ENCODE measurements at places on chromosomes 2 and 18. TPM values are rescaled to one million over a fixed set of nuclear protein-coding genes. Genes with fewer than 3 reads are reported as not detected.

The SP140 gene
- 0.96 TPM for polyA plus RNA-seq

The TUBB8B gene
- polyA plus RNA-seq = 0.39 TPM

The CELF4 gene
- polyA plus RNA-seq = 1.6 TPM

The FAM124B gene
- 2.1 TPM for polyA plus RNA-seq

The GREB1L gene
- 6.7 TPM for polyA plus RNA-seq

The PDE1A gene
- polyA plus RNA-seq = 16.0 TPM

The PROC gene
- polyA plus RNA-seq = 0.50 TPM

The DIPK1C gene
- polyA plus RNA-seq = 0.53 TPM

The UGT1A3 gene
- polyA plus RNA-seq = not detected

The KIAA2012 gene
- 0.38 TPM for polyA plus RNA-seq

The CNOT9 gene
- polyA plus RNA-seq = 62.8 TPM

The GCKR gene
- polyA plus RNA-seq = 0.16 TPM

The IL36B gene
- polyA plus RNA-seq = not detected

DNA sequence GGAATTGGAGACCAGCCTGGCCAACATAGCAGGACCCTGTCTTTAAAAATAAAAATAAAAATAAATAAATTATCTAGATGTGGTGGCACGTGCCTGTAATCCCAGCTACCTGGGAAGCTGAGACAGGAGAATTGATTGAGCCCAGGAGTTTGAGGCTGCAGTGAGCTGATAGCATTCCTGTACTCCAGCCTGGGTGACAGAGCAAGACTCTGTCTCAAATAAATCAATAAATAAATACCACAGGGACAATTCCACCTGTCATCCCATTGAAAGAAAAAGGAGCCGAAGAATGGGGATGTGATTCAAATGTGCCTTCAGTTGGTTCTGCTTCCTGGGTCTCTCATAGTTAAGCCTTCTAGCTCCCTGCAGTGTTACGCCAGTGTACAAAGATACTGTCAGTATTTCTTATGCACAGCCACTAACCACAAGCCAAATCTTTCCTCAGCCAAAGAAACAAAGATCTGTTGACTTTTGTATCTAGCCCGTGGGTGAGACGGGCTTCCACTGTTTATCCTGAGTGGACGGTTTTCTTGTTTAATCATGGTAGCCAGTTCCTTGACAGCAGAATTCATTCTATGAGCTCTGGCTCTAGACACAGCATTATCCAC is 12.6 kb downstream of the LGALSL start:
- DNase-seq = no peak

DNA sequence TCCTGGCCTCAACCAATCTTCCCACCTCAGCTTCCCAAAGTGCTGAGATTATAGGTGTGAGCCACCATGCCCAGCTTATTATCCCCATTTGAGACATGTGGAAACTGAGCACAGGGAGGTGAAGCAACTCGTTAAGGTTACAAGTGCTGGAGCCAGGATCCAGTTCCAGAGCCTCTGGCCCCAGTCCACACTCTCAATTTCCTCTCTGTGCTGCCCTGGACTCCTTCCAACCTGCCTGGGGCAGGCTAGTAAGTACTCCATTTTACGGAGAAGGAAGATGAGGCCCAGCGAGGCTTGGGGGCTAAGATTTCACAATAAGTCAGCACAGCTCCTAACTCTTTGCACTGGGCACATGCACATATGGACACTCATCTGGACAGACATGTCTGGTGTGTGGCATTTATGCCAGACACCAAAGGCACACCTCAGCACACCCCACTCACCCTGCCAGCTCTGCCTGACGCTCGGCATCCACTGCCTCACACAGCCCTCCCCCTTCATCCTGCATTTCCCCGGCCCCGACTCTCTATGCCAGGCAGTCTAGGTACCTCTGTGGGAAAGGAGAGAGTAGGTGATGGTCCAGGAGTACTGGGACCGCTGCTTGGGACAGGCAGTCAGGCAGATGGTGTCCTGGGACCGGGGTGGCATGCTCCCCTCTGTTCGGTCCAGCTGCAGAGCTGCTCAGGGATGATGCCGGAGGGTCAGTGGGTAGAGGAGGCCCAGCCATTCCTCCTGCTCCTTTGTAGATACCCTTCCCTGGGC is 20.5 kb downstream of the CFAP65 start:
- DNase-seq = no peak

GRCh38 chr18:49227441-49228165 is 232.8 kb downstream of the DYM start:
- DNase-seq = no peak

GRCh38 chr2:161273038-161273760 is 35.0 kb upstream of the PSMD14 start:
- DNase-seq = no peak

DNA sequence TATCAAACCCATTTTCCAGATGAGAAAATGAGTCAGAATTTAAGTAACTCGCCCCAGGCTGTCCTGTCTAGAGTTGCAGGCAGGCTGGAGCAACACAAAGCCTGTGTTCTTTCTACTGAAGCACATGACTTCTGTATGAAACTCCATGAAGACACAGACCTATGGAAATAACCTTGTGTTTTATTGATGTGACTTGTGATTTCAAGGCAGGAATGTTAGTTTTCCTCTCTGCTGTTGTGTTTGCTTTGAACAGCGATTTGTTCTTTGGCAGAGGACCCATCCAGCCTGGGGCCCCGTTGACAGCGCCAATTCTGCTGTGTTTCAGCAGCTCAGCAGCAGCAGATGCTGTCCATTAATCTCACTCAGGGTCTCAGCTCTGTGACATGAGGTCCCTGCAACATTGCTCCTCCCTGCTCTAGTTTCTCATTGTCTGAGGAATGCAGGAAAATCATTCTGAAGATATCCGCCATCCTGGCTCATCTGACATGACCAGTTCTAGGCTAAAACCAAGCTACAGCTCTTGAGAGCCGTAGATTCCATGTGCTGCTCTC is 344.3 kb upstream of the RAB12 start:
- DNase-seq = peak; percentile 62

DNA sequence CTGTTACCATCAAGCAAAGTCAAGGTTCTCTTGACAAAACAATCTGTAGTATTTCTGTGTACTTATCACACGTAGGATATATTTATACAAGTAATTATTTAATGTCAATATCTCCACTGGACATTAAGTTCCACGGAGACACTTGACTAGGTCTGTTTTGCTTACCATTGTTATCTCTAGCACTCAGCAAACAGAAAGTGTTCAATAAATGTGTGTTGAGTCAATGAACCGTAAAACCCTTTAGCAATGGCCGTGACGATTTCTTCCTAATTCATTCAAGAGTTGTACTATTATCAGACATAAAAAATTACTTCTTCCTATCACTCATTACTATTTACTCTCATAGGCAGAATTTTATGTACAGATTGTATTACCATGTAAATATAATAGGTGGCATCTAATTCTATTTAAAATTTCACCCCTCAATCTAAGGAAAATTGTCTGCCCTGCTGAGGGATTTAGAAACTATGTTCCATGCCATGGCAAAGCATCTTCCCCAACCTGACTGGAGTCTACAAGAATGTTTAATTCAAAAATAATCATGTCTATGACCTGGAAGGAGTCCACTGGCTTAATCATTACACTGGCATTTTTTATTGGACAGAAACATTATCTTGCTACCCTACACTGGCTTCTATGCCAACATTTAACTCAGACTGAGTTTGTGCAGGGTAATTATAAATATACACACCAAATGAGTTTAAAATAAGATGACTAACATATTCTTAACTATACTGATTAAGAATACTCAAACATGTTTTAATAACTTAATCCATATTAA is 301.9 kb downstream of the ZEB2 start:
- DNase-seq = no peak

GRCh38 chr2:28342081-28342967 is 50.3 kb upstream of the FOSL2 start:
- DNase-seq = no peak

- no peak for DNase-seq
Observed at GRCh38 chr2:53727921-53728320, 39.7 kb upstream of the CHAC2 start.

DNA sequence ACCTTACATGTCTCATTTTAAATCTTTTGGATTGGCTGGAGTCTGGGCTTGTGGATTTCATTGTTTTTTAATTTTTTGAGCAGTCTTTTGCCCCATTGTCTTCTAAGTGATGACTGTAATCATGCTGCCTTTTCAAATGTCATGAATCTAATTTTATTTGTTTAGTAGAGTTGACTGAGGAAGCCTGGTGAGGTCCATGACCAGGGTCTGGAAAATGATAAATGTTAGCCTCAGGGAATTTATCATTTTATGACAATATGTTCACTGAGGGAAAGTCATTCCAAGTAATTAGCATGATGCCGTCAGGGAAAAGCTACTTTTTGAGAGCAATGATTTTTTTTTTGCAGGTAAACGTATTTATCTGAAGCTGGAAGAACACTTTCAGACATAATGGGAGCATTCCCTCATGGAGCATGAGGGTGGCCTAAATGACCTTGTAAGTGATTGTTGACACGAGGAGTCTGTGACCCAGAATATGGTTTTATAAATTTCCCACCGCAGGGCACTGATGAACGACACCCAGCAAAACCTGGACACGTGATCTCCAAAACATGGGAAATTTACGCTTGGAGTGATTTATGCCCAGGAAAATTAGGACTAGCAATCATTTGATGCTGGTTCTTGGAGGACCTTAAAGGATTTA is 155.3 kb upstream of the NABP1 start:
- DNase-seq = no peak

DNA sequence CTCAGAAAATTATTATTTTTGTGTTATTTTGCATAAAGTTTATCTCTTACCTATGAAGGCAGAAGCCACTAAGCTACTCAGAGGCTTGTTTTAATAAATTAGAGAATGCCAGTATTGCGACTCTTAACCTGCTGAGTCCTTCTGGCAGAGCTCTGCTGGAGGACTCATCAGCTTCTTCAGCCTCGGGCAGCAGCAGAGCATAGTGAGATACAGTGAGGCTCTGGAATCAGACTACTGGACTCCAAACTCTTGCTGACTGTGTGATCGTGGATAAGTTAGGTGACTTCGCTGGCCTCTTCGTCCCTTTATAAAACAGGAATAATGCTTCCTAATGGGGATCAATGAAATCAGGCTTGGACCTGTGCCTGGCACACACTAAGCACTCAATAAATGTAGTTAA is 1.7 kb downstream of the PTRHD1 start:
- DNase-seq = no peak

DNA sequence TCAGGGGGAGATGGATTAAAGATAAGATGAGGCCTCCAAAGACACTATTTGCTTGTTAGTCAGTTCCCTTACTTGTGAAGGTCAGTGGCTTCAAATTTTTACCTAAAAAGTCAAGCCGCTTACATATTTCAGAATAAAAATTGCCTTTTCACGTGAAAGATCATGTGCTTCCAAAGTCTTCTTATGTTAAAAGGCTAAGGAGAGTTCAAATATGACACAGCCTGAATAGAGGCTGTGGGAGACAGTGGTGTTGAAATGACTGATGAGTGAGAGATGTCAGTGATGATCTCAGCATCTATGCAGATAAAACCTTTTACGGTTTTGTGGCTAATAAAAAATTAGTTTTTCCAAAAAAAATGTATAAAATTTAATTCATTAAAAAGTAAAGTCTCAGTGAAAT is 40.5 kb downstream of the UPP2 start:
- DNase-seq = no peak

- no peak for DNase-seq
Observed at GRCh38 chr18:75047240-75047961, 161.5 kb downstream of the PTGR3 start.

GRCh38 chr2:37737507-37737906 is 66.1 kb upstream of the CDC42EP3 start:
- DNase-seq = no peak

GRCh38 chr2:176967911-176968450 is 244.6 kb upstream of the HNRNPA3 start:
- no peak for DNase-seq

- no peak for DNase-seq
Observed at GRCh38 chr2:176583607-176584006, 314.4 kb downstream of the MTX2 start.

DNA sequence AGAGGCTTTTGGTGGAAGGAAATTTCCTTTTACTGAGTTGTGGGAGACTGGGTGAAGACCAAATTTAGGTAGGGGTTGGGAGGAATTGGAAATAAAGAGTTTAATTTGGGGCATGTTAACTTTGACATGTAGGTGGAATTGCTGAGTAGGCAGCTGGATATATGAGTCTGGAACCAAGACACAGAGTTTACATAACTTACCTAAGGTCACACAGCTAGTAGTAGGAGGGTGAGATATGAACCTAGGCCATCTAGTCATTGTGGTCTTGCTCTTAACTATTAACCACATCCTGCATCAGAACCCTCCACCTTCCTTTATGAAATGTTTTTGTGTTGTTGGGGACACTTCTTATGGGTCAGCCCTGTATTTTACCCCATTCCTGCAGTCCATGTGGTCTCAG is 113.1 kb downstream of the ICOS start:
- no peak for DNase-seq

GRCh38 chr2:240794178-240794721 is 25.8 kb downstream of the KIF1A start:
- DNase-seq = no peak

DNA sequence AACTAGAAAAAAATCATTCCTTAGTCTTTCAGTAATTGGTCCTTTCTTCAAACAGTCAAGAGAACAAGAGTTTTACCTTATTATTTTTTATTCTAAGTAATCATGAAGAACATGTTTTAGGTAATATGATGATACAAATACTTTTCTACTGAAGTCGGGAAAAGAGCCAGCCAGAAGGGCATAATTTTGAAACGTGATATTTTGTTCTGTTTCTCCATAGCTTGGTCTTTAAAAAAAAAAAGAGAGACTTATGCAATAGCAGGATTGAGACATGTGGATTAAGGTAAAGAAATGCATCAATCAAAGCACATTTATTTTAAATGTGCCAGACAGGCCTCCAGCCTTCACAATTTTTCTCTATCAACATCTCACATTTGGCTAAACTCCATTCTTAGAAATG is 1016.8 kb downstream of the CNTNAP5 start:
- no peak for DNase-seq

- DNase-seq = no peak
Observed at GRCh38 chr2:219901155-219901554, 273.7 kb downstream of the SLC4A3 start.

- no peak for DNase-seq
Observed at GRCh38 chr2:158403237-158403636, 53.3 kb downstream of the CCDC148 start.

DNA sequence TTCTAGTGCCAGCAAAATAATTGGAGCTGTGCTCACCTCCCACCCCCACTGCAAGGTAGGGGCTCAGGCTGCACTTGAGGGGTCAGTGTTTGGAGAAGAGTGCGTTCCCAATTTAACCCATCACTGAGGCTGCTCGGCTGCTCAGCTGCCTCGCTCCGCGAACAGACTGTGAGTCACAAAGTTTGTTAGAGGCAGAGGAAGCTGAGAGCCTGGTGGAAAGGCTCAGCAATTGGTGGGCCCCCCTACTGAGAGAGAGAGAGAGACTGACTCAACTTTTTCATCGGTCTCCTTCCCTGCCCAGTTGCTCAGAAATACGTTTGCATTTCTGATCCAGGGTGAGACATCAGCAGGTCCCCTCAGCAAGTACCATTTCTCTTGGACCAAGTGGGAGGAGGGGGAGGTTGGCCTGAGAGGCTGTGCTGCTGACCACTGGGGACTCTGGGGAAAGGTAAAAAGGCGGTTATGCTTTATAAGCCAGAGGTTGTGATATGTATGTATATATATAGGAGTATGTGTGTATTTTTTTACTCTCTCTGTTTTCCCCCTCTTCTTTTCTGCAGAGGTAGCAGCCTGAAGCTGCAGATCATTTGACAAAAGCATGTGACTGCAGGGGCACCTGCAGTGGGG is 1.5 kb downstream of the EFR3B start:
- no peak for DNase-seq

Data from left renal pelvis (tissue), 4 donors.